ENCODE measurements at places on chromosomes 2 and 18.

DNA sequence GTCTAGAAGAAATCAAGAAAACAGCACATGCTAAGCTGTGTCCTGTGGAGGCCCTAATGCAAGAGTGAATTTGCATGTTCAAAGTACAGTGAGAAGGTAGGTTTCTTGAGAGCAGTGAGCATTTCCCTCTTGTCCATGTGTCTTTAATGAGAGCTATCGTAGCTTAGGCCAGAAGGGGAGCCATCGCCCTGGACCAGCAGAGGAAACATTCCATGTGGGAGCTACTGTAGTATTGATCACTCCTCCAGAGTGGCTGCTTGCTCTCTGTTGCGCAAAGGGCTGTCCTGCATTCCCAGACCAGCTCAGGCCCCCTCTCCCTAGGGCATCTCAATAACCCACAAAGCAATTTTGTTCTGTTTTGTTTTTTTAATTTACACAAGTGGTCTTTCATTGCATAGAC is 950.1 kb downstream of the CNTNAP5 start:
- DNase-seq, result no peak

DNA sequence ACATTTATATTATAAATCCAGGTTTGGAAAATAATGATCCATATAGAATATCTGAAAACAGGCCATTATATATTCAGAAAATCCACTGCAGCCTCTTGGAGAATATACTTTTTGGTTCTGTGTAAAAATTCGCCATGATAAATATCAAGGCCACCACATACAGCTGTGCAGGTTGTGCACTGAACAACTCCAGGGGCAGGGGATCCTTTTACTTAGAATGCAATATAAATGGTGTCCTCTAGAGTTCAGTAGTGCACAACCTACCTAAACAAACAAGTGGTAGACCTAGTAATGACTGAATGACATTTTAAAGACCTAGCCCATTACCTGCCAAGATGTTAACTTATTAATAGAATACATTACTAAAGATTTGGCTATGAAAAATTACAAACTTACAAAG is 22.4 kb downstream of the MOGAT1 start:
- DNase-seq, result no peak

DNA sequence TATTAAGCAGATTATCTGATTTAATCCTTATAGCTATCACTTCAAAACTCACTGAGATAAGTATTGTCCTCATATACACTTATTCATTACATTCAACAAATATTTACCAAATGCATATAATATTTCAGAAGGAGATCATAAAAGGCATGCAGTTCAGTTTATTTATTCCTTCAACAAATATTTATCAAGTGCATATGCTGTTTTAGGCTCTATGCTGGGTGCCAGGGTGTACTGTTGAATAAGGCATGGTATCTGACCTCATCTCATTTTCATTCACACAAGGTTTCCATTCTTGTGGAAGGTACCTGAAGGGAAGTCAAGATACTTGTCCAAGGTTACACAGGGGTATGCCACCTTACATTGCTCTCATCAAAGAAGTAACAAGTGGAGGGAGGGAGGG is 213.0 kb downstream of the INSIG2 start:
- no peak for DNase-seq

DNA sequence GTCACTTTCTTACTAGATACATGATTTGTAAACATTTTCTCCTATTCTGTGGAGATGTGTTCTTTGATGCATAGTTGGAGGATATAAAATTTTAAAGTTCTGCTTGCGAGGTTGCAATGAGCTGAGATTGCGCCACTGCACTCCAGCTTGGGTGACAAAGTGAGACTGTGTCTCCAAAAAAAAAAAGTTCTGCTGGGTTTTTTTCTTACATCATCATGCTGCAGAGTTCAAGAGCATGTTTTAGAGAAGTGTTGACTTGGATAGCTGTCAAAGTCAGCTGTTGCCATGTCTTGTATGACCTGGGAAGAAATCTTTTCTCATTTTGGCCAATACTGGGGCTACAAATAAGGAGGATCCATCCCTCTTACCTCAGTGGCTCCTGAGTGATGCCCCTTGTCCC is 71.3 kb downstream of the UGGT1 start:
- no peak for DNase-seq

DNA sequence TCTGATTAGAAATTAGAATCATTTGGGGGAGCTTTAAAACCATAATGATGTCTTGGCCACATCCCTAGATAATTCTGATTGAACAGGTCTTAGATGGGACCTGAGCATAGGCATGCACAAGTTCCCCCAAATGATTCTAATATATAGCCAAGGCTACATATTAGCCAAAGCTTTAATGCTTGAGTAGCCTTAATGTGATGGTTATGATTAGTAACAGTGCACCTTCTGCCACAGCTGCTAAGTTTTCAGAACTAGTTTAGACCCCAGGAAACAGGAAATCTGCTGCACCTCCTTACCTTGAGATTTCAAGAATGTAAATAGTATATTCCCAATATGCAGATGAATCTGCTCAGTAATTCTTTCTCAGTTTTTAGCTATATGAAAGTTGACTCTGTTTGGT is 119.8 kb downstream of the PTPN4 start:
- DNase-seq, result no peak

DNA sequence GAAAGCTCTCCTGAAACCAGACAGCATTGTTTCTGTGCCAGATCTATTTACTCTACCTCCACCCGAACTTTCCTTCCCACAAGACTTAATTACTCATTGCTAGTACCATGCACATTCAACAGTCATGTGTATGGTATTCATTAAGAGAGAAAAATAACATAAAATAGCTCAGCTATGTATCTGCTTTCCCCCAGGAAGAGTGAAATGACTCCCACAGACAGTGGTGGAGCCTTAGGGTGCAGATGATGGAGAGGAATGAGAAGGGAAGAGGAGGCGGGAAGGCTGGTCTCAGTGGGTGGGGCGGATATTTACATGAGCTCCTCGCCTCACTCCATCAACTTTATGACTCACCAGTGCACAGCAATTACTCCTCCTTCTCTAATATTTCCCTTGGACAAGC is 724.5 kb downstream of the EPHA4 start:
- no peak for DNase-seq

DNA sequence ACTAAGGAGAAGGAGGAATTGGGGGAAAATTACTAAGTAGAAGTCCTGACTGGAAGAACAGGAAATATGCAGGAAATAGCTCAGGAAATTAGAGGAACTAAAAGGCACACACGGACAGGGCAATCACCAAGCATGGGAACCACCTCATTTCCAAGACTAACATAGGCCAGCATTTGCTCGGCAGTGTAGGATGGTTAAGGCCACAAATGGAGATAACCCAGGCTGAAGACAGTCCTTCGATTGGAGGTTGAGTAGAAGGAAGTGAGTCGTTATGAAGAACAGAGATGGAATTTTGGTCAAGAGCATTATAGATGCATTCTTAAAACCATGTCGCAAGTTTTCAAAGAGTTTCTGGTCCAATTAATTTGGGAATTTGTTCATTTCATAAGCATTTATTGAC is 401.4 kb downstream of the ALK start:
- DNase-seq, result no peak

GRCh38 chr18:37717098-37717497 is 151.5 kb upstream of the CELF4 start:
- DNase-seq, result no peak

DNA sequence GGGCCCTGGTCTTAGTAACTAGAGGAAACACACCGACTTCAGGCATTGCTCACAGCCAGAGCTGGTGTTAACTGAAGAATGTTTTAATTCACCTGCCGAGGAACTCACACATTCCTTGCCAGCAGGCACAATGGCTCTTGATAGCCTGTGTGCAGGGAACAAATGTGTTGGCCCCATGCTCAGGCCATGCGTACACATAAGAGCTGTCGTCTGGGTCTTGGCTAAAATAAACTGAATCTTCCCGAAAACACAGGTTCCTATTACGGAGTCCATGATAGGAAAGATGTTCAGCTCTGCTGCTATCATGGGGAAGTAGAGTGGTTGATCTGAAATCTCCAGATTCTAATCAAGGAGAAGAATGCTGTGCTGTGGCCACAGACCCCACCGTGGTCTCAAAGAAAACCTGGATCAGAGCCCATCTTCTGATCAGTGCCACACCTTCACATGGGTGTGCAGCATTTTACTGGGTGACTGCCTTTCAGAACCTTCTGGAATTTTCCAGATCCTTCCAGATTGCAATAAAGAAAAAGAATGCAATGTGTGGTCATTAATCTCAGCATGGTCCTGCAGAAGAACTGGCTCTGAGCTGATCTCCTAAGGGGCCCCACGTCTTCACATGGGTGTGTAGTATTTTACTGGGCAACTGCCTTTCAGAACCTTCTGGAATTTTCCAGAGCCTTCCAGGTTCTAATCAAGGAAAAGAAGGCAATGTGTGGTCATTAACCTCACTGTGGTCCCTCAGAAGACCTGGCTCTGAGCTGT is 17.2 kb downstream of the MBP start:
- no peak for DNase-seq

- DNase-seq, result no peak
These were observed 16.4 kb downstream of the VIL1 start for GRCh38 chr2:218435003-218435982.

DNA sequence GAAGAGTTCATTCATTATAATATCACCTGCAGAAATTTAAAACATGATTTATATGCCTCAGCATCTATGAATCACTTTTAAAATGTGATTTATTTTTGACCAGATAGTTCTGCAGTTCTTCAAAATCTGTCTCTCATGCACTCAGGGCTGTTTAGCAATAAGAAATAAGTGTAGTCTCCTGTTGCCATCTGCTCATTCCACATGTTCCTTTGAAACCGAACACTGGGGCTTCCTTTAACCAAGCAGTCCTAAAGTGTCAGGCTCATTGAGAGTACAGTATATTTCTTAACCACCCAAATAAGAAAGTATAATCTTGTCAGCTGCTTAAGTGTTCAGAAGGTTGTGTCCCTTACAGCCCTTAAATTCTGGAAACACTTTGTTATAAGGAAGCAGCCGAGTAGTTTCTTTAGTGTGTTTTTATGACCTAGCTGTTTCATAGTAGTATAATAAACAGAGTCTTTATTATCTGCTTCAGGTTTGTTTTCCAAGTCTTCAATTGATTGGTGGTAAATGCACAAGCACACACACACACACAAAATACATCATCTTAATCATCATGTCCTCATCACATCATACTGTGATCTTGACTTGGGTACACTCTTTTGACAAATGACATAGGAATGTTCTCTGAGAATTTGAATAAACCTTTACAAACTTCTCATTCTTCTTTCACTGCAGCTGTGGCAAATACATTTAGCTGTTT is 10.4 kb downstream of the WDR7 start:
- DNase-seq, result no peak

GRCh38 chr2:86056590-86057331 is 48.9 kb downstream of the POLR1A start:
- DNase-seq, result no peak

DNA sequence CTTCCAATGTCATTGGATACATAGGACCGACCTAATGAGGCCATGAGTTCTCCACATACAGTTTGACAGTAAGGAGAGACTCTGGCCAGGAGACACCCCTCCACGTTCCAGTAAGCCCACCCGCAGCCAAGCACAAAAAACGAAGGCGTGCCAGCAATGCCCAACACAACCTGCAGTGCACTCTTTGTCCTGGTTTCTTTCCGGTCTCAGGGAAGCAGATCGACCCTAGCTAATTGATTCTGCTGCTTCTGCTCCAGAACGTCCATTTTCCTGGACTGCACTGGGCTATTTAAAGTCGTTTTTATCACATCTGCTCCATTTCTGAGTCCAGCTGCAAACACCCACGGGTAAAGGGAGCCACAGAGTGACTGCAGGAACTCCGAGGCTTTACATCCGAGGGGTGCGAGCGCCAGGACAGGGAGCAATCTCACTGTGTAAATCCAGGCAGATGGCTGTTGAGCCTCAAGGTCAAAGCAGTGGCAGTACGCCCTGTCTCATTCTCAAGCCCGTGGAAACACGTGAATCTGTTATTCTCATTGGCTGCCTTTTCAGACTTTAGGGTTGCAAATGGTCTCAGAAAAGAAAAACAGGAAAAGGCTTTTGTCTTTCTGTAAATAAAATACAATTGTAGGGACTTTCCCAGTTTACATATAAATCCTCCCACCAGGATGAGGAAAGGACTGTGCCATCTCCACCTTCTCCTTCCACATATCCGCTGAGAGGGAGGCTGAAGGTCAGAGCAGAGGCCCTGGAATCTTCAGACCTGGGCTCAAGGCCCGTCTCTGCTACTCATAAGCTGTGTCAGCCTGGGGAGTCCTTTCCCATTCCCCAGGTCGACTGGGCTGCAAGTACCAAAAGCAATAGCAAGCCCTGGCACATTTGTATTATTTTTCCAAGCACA is 40.7 kb downstream of the TMEM163 start:
- DNase-seq, result no peak

- DNase-seq, result no peak
These were observed 95.7 kb upstream of the SLC39A10 start for GRCh38 chr2:195561116-195561921.

- DNase-seq, result no peak
These were observed 569.2 kb downstream of the METTL4 start for GRCh38 chr18:2002151-2002550.

GRCh38 chr2:152067823-152068222 is 31.0 kb downstream of the CACNB4 start:
- DNase-seq, result no peak

DNA sequence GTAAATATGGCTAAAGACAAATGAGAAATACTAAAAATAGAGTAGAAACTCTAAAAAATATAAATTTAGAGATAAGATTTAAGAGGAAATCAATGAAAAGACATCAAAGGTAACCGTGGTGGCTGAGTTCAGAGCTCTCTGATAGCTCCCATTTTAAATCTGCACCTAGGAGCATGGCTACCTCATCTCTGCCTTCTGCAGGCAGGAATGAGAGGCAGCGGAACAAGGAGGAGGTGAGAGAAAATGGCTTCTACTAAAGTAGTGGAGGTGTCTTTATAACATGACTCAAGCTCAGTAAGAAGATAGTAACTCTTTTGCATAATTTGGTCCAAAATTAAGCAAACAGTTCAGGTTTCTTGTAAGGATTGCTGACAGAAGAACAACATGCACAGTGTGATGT is 758.7 kb upstream of the FSHR start:
- no peak for DNase-seq

GRCh38 chr2:16869711-16870110 is 204.1 kb upstream of the CYRIA start:
- DNase-seq, result no peak

GRCh38 chr2:231351648-231352047 is 43.9 kb upstream of the B3GNT7 start:
- no peak for DNase-seq

DNA sequence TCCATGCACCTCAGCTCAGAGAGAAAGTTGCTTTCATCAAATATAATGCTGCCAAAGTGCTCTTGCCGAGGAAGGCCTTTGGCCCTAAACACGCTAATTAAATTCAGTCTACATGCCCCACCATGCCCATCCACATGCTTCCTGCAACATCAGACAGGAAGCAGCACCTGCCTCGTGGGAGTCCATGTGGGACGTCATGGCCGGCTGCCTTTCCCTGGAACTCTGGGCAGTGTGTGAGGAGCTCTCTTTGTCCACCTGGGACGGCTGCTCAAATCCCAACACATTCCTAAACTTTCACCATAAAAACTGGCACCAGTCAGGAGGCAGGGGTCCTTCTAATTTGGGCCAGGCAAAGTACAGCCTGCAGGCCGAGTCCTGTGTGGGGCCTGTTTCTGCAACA is 23.1 kb downstream of the FAM178B start:
- no peak for DNase-seq

GRCh38 chr2:96520231-96520630 is 15.1 kb upstream of the NEURL3 start:
- no peak for DNase-seq
